ENCODE measurements at places on chromosomes 1 and 21.

DNA sequence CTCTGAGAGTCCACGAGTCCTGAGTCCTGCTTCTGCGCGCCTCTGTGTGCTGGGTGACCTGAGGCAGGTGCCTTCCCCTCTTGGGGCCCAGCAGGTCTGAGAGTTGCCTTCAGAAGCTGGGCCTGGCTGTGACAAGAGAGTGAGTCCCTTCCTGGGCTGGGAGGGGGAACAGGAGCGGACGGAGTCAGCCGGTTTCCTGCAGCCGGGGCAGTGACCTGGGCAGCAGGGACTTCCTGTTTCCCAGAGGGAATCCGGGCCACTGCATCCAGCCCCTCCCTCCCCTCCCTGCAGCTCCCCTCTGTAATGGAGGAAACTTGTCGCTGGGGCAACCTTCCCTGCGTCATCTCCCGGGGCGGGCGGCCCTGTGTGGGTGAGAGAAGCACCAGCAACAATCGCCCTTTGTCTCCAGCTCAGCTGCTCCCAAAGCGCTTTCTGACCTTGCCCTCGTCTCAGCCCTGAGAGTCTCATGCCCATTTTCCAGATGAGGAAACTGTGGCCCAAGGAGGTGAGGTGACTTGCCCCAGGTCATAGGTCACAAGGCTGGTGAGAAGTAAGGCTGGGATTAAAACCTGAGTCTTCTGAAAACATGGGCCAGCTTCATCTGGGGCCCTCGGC lies 61.1 kb downstream of the SDC3 start:
- no peak for DNase-seq

GRCh38 chr1:234654002-234654733 lies 44.2 kb upstream of the IRF2BP2 start:
- no peak for DNase-seq

GRCh38 chr1:24383381-24383940 lies 30.1 kb downstream of the STPG1 start:
- no peak for DNase-seq

DNA sequence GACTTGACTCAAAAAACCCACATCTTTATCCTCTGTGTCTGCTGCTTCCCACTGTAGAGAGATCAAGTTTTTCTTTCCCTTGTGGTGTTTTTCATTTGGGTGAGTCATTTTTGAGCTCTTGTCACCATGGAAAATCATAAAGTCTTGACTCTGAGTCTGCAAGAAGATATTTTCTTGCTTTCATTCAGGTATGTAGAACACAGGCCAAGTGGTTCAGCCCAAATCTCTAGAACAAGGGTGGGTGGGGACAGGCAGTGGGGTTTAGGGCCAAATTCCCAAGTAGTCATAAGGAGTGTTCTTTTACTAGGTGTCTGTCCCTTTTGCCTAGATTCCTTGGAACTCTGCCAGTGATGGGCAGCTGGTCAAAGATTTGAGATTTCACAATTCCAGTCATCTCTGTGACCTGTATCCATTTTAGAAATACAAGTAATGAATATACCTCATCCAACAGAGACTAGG lies 21.5 kb upstream of the ARHGAP29 start:
- no peak for DNase-seq

DNA sequence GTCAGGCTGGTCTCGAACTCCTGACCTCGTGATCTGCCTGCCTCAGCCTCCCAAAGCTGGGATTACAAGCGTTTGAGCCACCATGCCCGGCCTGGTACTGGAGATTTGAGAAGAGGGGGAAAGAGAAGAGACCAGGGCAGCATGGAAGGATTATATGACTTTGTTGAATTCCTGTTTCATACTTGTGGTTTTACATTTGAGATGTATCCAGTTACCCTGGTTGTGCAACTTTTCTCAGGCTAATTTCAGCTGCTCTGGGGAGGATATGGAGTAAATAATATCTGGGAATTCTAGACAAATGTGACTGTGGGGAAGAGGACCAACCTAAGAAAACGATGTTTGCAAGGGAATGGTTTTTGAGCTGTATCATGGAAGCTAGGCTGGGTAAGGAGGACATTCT lies 89.5 kb upstream of the GREM2 start:
- DNase-seq: no peak

DNA sequence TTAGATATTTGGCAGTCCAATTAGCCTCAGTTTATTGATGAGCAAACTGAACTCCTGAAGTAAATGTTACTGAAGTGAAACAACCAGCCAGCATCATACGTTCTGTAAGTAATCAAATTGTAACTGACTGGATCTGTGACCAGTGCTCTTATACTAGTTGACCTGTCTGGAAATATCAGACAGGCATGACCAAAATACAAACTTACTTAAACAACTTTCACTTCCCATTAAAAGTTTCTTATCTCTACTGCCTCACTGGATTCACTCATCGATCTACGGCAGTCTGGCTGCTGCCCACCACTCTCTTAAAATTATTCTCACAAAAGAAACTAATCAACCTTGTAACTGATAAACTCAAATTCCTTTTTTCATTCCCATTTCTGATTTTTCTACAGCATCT lies 56.4 kb downstream of the WDR3 start:
- no peak for DNase-seq

GRCh38 chr21:36713746-36714145 lies 14.8 kb downstream of the SIM2 start:
- DNase-seq: no peak

- DNase-seq: no peak
Measured at GRCh38 chr1:1352786-1353388, 3.7 kb upstream of the DVL1 start.

Measured in activated CD8-positive, alpha-beta memory T cell treated with anti-CD3 and anti-CD28 coated beads for 1 hour (primary cell).